Activated CD4-positive, alpha-beta memory T cell treated with anti-CD3 and anti-CD28 coated beads, Interleukin-2, amount 10 ng/mL, durations not matched to agents 7 days and 5 days (primary cell): ENCODE measurements at places on chromosomes 6 and 20. TPM values are rescaled to one million over a fixed set of nuclear protein-coding genes. Genes with fewer than 3 reads are reported as not detected.

- no peak for DNase-seq
These were observed 435.5 kb upstream of the NRSN1 start for GRCh38 chr6:23690453-23691049.

GTSF1L gene
- not detected for total RNA-seq

ADAM33 gene
- not detected for total RNA-seq

- DNase-seq, result no peak
These were observed 138.0 kb upstream of the EEF1E1 start for GRCh38 chr6:8240301-8240700.

GRCh38 chr6:14711056-14711703 lies 534.7 kb upstream of the JARID2 start:
- peak; percentile 73 for DNase-seq

GRCh38 chr6:90599151-90599550 lies 12.3 kb upstream of the MAP3K7 start:
- no peak for DNase-seq

ARHGAP18 gene
- total RNA-seq, result 18.0 TPM

DNA sequence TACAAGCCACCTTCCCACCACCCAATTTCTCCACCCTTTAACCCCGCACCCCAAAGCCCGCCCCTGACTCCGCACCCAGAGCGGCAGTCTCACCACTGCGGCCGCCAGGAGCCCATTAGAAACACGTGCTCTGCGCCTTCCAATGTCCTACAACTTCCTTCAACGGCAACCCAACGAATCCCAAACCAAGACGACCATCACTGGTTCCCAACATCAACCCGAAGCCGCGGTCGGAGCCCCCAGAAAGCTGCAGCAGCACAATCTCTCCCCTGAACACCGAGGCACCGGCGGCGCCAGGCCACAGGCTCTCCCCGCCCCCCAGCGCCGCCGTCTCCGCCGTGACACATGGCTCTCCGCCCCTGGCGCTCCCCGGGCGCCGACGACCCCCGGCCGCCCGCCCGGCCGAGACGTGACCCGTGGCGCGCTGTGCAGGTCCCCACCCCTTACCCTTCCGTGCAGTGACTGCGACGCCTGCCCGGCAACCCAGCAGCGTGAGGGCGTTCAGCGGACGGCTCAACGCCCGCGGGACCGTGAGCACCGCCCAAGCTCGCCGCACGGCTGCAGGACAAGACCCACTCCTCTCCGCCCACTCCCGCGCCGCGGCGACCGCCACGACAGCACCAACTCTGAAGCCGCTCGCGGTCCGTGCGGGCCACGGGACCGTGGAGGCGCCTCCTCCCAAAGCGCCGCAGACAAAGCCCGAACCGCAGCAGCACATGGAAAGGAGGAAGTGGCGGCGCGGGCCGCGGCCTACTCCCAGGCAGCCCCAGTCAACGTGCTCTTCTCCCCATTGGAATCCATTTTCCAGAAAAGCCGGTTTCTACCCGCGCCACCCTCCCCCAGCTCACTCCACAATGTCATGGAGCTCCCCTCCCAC lies 551 bp downstream of the SYNCRIP start:
- peak; percentile 64 for DNase-seq

- no peak for DNase-seq
These were observed 70.5 kb upstream of the ZNF217 start for GRCh38 chr20:53664121-53664520.

DNA sequence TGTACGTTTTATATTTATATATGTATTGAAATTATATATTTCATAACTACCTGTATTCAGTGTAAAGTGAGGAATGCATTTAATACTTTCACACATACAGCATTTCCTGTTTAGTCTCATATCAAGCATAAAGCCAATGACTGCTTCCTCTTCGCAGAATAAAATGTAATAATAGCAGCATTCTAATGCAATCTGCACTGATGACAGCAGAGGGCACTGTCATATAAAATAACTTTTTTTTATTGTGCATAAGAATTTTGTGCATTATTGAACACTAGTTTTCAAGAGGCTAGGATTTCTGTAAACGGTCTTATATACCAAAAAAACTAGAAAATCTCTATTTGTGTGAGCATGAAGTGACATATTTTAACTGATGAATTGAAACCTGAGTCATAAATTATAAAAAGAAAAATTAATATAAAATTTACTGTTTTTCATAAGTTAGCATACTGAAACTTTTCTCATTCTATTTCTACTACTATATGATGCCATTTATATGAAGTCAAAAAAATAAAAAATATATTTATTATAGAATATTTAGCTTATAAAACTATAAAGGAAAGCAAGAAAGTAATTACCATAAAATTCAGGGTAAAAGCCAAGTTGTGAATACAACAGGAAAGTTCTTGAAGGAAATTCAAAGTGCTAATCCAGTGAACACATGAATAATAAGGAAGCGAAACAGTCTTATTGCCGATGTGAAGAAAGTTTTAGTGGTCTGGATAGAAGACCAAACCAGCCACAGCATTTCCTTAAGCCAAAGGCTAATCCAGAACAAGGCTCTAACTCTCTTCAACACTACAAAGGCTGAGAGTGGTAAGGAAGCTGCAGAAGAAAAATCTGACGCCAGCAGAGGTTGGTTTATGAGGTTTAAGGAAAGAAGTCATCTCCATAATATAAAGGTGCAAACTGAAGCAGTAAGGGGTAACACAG lies 36.3 kb downstream of the RNF146 start:
- DNase-seq, result peak; percentile 36

DNA sequence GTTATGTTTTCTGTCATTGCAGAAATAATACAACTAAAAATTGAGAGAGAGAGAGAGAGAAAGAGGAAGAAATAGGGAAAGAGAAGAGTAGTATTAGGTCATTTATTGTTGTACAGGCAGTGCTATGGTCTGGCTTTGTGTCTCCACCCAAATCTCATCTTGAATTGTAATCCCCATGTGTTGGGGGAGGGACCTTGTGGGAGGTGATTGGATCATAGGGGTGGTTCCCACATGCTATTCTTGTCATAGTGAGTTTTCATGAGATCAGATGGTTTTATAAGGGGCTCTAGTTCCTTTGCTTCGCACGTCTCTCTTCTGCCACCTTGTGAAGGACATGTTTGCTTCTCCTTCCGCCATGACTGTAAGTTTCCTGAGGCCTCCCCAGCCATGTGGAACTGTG lies 677.4 kb upstream of the CHD6 start:
- DNase-seq, result no peak

OR2B6 gene
- total RNA-seq, result not detected

DNA sequence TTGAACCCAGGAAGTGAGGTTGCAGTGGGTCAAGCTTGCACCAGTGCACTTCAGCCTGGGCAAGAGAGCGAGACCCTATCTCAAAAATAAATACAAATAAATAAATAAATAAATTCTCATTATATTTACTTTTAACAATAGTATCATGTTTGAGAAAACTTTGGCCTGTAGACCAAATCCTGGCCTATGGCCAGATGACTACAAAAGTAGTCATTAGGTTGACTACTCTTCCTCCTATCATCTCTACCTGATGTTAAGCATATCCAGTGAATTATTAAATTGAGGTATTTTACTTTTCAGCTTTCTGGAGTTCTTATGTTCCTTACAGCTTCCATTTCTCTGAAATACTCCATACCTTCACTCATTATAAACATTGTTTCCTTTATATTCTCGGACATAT lies 280.6 kb downstream of the LAMA2 start:
- DNase-seq, result no peak

DNA sequence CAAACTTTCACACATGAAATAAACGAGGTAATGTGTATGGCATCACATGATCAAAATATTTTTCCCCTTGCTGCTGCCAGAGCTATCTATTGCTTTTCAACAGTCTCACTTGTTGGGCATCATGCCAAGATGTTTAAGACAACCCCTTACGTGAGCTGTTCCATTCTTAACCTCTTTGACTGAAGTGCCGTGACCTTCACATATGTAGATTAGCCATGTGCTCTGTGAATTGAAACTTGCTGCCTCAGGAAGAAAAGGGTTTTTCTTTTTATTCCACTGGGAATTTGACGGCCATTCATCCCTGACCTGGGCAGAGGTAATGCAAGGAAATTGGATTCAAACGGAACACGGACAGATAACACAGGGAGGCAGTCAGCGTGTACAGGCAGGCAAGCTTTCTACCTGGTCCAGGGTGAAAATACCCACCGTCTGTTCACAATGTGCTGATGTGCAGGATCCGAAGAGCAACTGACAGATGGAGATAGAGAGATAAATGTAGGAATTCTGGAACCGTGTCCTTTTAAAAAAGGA lies 14.2 kb downstream of the ARID1B start:
- no peak for DNase-seq

ELOVL2 gene
- not detected for total RNA-seq

DNA sequence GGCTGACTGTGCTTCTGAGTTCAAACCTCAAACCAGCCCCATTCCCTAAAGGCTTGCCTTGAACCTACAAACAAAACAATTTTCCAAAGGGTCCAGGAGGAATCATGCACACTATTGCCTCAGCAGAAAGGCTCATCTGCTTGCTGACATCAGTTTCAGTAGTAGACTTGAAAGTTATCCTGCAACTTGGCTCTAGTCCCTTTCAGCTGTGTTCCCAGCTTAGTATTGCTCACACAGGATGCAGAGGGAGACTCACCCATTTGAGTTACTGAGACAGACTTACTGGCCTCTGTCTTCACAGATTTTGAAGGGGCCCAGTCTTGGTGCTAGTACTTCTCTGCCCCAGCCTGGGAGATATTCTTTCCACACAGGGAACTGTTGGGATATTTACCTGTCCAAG lies 38.5 kb upstream of the TFB1M start:
- no peak for DNase-seq

PDYN gene
- not detected for total RNA-seq

LHFPL5 gene
- total RNA-seq, result not detected

- no peak for DNase-seq
These were observed 18.9 kb downstream of the CDH22 start for GRCh38 chr20:46289432-46289831.

GRCh38 chr20:16170406-16170971 lies 402.8 kb downstream of the KIF16B start:
- DNase-seq, result no peak

GSS gene
- 60.0 TPM for total RNA-seq

GRCh38 chr6:25583906-25584305 lies 68.1 kb upstream of the SCGN start:
- no peak for DNase-seq

IP6K3 gene
- total RNA-seq, result not detected

DNA sequence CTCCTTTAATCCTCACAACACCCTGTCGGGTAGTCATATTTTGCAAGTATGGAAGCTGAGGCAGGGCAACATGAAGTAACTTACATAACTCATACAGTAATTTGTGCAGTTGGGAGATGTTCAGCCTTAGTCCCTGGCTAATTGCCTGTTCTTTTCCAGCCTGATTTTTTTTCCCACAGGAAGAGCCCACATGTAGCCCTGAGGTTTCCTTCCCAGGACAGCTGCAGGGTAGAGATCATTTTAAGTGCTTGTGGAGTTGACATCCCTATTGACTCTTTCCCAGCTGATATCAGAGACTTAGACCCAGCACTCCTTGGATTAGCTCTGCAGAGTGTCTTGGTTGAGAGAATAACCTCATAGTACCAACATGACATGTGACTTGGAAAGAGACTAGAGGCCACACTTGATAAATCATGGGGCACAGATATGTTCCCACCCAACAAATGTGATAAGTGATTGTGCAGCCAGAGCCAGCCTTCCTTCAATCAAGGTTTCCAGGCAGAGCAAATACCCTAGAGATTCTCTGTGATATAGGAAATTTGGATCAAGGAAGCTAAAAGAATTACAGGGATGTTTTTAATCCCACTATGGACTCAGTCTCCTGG lies 5.0 kb upstream of the BTN2A1 start:
- no peak for DNase-seq

ZFAND3 gene
- 35.2 TPM for total RNA-seq

DNA sequence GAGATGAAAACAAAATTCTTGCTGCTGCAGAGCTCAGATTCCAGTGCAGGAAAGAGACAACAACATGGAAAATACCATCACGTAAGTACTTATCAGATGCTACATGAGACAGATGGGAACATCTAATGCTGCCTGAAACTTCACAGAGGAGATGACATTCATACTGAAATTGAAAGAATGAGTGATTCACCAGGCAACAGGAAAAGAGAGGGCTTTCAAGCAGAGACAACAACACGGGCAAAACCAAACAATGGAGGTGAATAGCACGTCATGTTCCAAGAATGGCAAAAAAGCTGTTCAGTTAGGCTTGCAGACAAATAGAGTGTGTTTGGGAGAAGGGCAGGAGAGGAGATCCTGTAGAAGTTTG lies 39.3 kb downstream of the GTF2H5 start:
- DNase-seq, result peak; percentile 55

GRCh38 chr6:142518126-142518525 lies 216.3 kb downstream of the ADGRG6 start:
- no peak for DNase-seq

IRF4 gene
- 171 TPM for total RNA-seq

GRCh38 chr20:55582498-55582897 lies 422.8 kb downstream of the CBLN4 start:
- no peak for DNase-seq

GRCh38 chr6:95384988-95385387 lies 192.3 kb upstream of the MANEA start:
- DNase-seq, result no peak

TMEM217 gene
- total RNA-seq, result 2.1 TPM

CRNKL1 gene
- total RNA-seq, result 20.4 TPM
